ENCODE measurements at places on chromosomes 4 and X.

GRCh38 chr4:174023641-174024040 is 259.8 kb downstream of the FBXO8 start:
- no peak for DNase-seq

GRCh38 chr4:77713884-77714283 is 105.3 kb downstream of the CNOT6L start:
- DNase-seq, result no peak

DNA sequence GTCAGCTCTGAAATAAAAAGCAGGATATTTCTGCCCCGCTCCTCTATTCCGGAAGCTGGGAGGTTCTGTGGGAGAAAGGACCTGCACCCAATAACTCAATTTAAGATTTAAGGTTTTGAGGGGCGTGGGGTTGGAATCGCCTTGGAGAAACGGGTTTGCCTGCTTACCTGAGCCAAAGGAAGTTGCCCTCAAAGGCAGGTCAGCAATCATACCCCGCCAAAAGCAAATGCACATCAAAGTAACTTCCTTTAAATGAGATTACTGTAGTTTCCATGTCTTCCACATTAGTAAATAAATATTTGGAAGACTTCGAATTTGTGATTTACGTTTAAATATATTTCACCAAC is 978 bp upstream of the HS3ST1 start:
- no peak for DNase-seq

DNA sequence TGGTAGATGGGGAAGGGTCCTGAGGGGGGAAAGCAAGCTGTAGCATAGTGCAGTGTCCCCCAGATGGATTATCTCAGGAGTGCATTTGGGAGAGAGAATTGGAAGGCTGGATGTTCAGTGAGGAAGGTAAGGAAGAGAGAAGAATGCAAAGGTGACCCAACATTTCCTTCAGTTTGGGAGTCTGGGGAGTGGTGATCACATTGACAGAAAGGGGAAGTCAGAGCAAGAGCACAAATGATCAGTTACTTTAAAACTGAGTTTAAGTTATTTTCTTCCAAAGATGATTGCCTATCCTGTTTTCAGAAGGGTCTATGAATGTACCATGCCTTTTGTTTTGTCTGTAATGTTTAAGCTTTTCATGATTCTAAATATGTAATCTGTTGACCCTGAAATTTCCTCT is 47.6 kb downstream of the ARHGAP10 start:
- DNase-seq, result no peak

- DNase-seq, result no peak
Observed at GRCh38 chr4:176775338-176775737, 17.4 kb downstream of the VEGFC start.

GRCh38 chrX:42027367-42028000 is 104.1 kb upstream of the CASK start:
- DNase-seq, result no peak

GRCh38 chr4:157983300-157983699 is 189.5 kb downstream of the GASK1B start:
- DNase-seq, result no peak

GRCh38 chr4:22487328-22487727 is 28.5 kb downstream of the ADGRA3 start:
- no peak for DNase-seq

All from right renal pelvis (tissue), 4 donors.